ENCODE measurements at places on chromosomes 5 and 9.
A peak's percentile ranks its signal among the peaks of the same experiment; 100 is the strongest.

GRCh38 chr9:4980086-4980727 is 4.9 kb upstream of the JAK2 start:
- DNase-seq = no peak

DNA sequence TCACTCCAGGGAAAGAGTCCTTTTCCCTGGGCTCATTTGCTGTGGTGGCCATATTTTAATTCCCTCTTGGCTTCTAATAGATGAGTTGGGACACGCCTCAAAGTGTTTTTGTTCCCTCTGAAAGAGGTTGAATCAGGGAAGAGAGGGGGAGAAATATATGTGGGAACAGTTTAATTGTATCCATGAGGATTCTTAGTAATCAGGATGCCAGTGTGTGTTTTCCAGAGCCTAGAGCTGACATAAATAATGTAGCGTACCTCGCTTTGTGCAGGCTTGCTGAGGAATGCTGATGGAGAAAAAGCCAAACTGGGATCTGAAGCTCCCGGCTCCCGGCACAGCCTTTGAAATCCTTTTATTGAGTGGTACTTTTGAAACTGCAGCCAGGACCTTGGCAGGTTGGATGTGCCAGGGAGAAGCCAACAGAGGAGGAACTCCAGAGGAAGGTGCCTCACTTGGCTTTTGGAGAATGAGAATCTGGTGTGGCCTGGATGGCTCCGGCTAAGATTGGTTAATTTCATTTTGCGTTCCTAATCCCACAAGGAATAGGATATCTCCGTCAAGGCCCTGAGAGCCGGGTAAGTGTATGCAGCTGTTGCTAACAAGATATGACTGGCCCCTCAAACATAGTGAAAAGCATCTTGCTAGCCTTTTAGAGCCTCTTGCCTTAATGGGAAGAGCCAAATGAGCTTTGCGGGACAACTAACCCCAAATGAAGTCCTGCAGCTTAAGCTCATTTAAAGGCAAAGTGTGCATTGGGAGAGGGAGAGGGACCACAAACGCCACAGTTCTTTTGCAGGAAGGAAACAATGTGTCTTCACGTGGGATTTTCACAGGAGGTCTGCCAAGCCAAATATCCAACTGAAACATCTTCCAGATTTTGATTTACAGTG is 471.1 kb upstream of the WWC1 start:
- peak; percentile 27 for DNase-seq

- DNase-seq = peak; percentile 34
Observed at GRCh38 chr9:124340219-124341069, 74.8 kb downstream of the PSMB7 start.

GRCh38 chr9:7161469-7161868 is 403.7 kb downstream of the KDM4C start:
- DNase-seq = no peak

DNA sequence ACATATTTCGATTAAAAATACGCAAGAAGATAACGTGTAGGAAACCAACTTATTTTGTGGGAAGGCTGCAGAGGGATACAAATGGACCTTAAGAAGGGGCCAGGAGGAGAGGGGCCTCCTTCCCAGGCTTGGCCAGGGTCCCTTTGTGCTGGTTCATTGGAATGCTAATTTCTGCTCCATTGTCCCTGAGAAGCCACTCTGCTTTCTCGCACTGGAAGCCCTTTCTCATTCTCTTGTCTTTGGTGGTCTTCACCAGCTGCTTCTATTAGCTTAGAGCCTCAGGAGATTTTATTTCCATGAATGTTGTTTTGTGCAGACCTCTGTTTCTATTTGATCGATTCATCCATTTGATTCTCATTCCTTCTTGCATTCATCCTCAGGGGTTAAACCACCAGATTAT is 325.4 kb downstream of the TMEM38B start:
- no peak for DNase-seq

DNA sequence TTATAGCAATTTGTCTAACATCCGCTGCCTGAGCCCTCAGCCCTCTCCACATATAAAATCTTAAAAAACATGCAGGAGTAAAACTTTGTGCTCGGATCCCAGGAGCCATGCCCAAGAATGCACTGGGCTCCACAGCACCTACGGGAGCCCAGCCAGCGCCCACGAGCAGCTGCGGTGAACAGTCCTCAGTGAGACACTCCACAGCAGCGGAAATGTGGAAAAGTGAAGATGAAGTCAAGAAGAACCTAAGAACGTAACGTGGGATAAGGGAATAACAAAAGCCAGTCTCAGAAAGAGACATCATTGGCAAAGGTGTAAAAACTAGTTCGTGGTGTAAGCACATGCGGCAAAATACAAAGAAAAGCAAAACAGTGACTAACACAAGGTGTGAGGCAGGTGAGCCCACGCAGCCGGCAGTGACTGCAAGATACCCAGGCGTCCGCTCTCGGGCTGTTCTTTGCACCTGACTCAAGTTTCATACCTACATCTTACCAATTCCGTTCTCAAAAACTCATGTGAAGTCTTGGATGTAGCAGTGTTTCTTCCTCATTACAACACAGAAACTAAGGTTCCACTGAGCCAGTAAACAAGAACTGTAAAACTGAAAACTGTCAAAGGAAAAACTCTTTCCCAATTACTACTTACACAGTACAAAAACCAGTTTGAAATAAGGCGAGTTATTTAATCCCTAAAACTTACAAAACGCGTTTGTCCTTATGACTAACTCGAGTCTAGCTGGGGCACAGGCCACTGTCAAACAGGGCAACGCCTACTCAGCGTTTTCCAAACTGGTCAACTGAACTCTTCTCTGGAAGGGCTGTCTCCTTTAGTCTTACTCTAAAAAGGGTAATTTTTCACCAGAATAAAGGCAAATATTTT is 1.7 kb downstream of the CAMSAP1 start:
- no peak for DNase-seq

DNA sequence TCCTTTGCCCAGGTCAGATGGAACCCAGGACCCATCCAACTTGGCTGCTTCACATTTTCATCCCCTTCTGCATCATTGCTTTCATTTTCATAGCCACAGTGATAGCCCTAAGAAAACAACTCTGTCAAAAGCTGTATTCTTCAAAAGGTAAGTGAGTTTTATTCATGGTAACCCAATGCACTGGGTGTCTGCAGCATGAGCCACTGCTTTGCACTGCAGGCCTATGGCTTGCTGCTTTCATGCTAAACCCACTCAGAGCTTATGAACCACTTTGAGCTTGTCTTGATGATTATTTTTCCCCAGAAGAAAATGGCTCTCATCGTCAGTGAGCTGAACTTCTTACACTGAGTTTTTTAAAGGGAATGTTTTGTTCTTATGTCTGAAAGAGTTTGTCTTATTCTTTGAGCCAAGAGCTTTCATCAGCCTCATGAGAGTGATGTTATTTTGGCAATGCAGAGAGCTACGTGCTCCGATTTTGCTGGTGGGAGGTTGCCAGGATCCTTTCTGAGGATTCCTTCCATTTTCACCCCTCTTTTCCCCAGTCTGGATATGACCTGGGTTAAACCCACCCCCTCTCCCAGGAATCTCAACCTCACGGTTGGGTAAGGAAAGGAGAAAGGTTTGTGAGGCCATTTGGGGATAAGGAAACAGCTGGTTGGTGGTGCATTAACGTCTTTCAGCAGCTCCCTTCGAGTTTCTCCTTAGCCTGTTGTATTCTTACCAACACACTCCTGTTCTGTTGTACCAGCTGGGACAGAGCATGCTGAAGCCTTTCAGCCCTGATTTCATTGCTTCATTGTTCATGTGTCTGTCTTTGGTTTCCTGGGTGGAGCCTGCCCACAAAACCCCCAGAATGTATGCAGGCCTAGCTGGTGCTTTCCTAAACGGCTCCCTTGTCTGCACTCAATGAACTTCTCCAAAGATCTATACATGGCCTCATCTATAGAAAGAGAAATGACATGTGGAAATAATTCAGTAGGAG is 47.6 kb downstream of the PDCD1LG2 start:
- no peak for DNase-seq

GRCh38 chr9:115036691-115037090 is 81.3 kb downstream of the TNC start:
- DNase-seq = no peak

DNA sequence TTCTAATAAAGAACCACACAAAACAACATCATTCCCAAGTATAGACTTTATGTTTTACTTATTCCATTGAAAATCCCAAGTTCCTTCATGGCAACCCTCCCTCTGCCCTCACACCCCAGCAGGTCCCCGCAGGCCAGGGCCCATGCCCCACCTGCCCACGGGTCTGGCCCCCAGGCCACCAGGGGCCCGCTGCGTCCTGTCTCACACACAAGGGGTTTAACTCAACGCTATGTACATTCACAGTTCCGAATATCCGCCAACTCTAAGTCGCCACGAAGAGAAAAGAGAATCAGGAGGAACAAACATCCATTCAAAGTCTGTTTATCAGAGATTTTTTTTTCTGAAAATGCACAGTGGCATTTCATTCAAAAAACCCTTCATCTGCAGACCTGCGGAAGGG is 16.2 kb upstream of the SLC6A3 start:
- DNase-seq = no peak

- DNase-seq = no peak
Observed at GRCh38 chr5:10663489-10664179, 97.4 kb downstream of the DAP start.

DNA sequence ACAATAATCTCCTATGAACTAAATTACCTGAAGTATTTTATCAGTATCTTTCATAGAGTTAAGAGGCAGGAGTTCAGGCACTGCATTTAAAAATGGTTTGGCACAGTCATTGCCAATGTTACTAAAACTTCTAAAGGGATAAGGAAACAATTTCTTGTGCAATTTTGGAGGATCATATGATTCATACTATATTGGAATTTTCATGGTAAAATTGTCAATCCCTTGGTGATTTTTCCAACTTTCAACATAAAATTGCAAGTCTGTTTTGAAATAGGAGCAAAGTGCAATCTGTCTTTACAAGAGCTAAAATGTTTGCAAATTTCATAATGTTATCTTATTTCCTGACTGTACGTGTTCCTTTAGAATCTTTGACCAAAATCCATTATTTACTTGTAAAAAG is 211.1 kb downstream of the DMRTA1 start:
- DNase-seq = no peak

DNA sequence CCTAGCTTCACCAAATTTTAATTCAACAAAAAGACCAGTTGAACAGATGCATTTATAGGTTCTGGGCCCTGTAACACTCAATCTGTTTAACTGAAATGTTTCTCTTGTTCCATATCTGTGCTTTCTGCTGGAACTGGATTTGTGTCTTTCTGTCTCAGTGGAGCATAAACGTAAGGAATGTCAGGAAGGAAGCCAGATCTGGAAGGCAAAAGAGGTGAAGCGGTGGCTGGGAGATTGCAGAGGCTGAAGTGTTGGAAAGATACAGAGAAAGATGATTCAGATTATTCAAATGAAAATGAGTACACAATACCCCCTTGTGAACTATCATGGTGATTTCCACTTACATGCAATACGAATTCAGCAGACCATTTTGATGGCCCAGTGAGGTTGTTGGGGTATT is 406.8 kb downstream of the BRINP1 start:
- no peak for DNase-seq

DNA sequence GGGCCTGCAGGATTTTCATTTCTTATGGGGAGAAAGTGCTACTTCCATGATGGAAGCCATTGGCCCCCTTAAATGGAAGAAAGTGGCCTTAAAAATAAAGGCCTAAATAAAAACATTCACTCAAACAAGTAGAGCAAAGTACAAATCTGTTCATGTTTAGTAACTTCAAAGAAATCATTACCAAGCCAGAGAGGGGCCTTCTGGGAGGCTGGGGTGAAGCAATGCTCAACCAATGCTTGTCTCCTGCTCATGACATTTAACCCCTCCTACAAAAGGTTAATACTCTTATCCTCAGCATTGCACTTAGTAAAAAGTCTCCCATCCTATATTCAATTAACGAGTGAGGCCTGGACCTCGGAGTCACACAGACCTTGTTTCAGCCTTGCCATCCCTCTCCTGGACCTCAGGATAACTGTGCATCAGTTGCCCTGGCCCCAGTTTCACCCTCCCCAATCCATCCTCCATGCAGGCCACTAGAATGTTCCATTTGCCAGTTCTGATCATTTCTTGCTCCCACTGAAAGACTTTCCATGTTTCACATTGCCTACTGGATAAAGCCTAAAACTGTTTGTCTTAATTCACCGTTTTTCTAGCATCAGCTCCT is 36.9 kb upstream of the ALDH1B1 start:
- no peak for DNase-seq

DNA sequence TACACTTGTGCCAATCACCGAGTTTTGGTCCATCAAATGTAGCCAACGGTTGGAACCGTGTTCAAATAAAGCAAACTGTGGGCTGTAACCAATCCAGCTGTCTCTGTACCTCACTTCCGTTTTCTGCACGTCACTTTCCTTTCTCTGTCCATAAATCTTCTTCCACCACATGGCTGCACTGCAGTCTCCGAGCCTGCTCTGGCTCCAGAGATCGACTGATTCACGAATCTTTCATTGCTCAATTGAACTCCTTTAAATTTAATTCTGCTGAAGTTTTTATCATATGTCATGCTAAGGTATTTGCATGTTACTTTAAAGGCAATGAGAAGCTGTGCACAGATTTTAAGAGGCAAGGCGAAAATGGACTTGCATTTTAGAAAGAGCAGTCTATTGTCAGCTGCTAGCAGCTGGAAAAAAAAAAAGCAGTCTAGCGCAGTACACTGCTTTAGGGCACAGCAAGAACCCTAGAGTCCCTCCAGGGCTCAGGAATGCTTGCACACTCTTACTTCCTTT is 13.2 kb downstream of the TTC39B start:
- DNase-seq = no peak

DNA sequence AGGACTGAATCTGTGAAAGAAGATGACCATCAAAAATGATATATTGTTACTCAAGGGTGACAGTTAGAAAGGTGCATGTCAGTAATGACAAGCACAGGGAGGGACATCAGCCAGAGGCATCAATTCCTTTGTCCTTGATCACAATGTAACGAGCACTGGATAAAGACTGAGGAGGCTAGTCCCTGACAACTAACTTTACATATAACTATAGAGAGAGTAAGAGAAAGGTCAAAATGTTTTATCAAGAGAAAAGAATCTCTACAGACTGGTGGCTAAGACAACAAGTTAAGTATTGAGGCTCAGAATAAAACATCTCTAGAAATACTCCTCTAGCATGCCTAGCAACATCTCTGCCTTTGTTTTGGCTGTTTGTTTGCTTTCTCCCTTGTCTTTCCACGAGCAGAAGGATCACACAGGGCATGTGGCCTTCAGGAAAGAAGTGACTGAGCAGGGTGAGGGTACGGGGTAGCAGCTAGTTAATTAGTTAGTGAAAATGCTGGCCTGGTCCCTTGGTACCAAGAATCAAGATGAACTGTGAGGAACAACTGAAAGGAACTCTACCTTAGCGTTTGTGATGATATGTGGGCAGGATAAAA is 724.1 kb upstream of the MEF2C start:
- DNase-seq = no peak

- no peak for DNase-seq
Observed at GRCh38 chr5:91058575-91058974, 324.5 kb downstream of the ARRDC3 start.

DNA sequence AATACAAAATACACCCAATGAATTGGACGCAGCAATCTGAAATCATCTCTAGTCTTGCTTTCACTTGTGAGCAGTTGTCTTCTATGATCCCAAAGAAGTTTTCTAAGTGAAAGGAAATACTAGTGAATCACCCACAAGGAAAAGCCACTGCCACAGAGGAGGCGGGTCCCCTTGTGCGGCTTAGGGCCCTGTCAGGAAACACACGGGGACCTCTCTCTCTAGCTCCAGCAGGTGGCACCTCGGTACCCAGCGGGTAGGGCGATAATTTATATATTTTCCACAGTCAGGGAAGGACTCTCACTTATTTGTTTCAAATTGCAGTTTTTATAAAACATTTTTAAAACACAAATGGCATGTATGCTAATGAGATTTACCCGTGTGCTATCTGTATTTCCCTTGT is 417.1 kb downstream of the KDM4C start:
- no peak for DNase-seq

Data from SK-N-DZ (cell line).